ENCODE measurements at places on chromosomes 6 and 20.

DNA sequence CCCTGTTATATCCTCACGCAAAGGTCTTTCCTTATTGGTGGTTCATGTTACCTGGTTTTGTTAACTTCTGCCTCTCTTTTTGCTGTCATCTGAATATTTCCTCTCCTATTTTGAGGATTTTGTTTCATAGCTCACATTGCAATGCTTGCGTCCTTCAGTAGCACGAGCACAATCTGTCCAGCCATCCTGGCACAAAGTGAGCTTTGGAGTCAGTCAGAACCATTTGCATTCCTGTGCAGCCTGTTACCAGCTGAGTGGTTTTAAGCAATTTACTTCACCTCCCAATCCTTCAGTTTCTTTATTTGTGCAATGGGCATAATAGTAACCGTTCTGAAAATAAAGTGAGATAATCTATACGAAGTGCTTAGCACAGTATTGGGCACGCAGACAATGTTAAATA, 42.7 kb downstream of the AKAP7 start:
- 0 out of 2 replicates have a peak, but pooled peaks cover 4% of the 10 kb centered on the region for H3K36me3 ChIP-seq
- H3K27me3 ChIP-seq = no peaks in the 10 kb centered on the region
- peaks cover 4% of the 10 kb centered on the region for H3K4me1 ChIP-seq
- DNase-seq = no peak

GRCh38 chr6:129853996-129854711, 7.0 kb downstream of the TMEM244 start:
- DNase-seq = no peak
- H3K36me3 ChIP-seq = no peaks in the 10 kb centered on the region
- H3K4me1 ChIP-seq = peaks cover 13% of the 10 kb centered on the region
- no peaks in the 10 kb centered on the region for H3K27me3 ChIP-seq

GRCh38 chr6:129642322-129642721, 67.7 kb downstream of the ARHGAP18 start:
- H3K4me3 ChIP-seq = no peak overlapping the region

- no peaks in the 10 kb centered on the region for H3K27me3 ChIP-seq
- no peaks in the 10 kb centered on the region for H3K4me1 ChIP-seq
- H3K4me3 ChIP-seq = no peak overlapping the region
- no peak for DNase-seq
Measured at GRCh38 chr6:73369157-73369556, 540 bp downstream of the OOEP start.

DNA sequence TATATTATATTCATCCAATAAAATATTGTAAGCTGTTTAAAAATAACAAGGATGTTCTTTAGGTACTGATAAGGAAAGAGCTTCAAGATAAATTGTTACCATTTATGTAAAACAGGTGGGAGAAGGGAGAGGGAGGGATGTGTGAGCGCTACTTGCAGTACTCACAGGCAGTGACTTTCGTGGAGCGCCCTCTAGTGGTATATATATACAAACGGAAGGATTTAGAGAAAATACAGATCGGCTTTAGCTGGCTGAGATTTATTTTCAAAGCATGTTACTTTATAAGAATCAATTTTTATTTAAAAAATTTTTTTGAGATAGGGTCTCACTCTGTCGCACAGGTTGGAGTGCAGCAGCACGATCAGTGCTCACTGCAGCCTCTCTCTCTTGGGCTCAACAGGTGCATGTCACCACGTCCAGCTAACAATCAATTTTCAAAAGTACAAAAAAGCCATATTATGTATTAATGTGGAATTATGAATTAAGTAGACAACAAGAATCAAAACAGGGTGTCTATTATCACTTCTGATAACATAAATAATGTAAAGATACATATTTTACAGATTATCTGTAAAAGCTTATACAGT, 3.3 kb upstream of the MOG start:
- no peak for DNase-seq
- H3K36me3 ChIP-seq = no peaks in the 10 kb centered on the region
- peaks cover 3% of the 10 kb centered on the region for H3K4me1 ChIP-seq
- H3K27ac ChIP-seq = no peak overlapping the region
- H3K27me3 ChIP-seq = no peaks in the 10 kb centered on the region
- no peak overlapping the region for H3K4me3 ChIP-seq

DNA sequence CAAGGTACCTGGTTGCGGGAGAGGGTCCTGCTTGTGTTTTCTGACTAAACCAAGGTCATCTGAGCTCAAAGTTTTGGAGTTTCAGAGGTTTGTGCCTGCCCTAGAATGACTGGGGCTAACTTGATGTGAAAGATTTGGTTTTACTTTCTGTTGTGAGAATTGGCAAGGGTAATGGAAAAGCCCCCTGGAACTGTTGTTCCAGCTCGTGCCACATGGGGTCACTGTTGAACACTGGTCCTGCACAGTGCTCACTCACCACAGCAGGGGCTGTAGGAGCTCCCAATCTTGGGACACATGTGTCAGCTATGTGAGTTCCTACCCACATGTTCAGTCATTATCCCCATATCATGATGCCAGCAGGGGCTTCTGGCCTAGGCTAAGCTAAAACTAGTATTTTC, 6.5 kb downstream of the TGM6 start:
- DNase-seq = no peak
- peak overlapping the region; percentile 84 for H3K27ac ChIP-seq
- H3K4me1 ChIP-seq = peaks cover 21% of the 10 kb centered on the region
- no peaks in the 10 kb centered on the region for H3K27me3 ChIP-seq

DNA sequence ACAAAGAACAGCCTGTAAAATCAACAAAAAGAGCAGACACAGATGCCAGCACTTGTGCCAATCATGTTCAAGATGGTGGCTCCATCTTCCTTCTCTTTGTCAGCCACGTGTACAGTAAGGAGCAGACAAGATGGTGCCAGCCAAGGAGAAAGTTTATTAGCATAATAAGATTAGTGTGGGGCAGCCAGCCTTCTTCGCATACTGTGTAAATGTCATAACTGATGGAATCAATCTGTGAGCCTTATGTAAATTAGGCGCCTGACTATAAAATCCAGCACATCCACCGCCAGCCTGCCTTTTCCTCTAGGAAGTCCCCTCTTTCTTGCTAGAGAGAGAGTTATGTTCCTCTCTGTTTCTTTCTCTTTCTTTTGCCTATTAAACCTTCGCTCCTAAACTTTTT, 99.7 kb upstream of the RALGAPA2 start:
- H3K4me1 ChIP-seq = no peaks in the 10 kb centered on the region
- peaks cover 3% of the 10 kb centered on the region for H3K27me3 ChIP-seq
- H3K4me3 ChIP-seq = no peak overlapping the region
- DNase-seq = no peak
- H3K36me3 ChIP-seq = no peaks in the 10 kb centered on the region
- no peak overlapping the region for H3K27ac ChIP-seq

DNA sequence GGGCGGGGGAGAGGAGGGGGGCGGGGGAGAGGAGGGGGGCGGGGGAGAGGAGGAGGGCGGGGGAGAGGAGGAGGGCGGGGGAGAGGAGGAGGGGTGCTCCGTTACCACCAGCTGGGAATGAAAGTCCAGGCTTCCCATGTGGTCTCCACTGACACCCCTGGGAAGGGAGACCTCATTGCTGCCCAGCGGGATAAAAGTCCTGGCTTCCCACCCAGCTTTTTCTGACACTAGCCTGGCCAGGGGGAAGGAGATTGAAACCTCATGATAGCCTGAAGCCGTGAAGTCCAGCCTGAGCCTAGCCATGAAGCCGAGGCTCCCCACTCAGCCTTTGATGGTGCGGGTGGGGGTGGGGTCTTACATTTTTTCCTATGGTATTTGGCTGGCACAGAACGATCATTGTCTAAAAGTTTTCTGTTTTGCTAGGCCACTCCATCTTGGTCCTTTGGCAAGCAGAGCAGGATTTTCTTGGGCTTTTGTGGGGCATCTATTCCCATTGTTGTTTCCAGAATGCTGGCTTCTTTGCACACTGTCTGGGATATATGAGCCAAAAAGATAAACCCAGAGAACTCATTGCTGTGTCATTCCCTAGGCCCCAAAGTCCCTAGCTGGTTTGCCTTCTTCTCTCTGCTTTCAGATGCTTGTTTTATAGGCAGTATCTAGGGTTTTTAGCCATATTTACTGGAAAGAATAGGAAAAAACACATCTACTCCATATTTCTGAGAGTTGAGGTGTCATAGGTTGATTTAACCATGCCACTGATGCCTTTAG, 67.9 kb upstream of the RNF24 start:
- H3K36me3 ChIP-seq = no peaks in the 10 kb centered on the region
- H3K27me3 ChIP-seq = no peaks in the 10 kb centered on the region
- no peak for DNase-seq
- H3K4me1 ChIP-seq = no peaks in the 10 kb centered on the region
- peak overlapping the region; percentile 22 for H3K27ac ChIP-seq

DNA sequence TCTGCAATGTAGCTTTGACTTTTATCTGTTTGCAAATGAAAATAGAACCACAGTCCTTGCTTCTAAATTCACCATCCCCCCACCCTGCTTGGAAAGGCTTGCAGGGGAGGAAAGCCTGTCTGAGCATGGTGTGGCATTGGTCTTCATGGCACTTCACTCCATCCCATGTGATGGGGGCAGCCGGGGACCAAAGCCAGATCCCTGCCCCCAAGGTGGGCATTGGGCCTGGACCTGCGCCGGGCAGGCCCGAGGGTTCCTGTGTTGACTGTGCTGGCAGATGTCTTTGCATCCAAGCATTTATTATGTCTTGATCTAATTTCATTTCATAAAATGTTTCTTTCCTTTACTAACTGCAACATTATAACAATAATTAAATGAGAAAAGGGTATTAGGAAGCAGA, 120.0 kb downstream of the SYNDIG1 start:
- no peak for DNase-seq
- no peak overlapping the region for H3K27ac ChIP-seq
- H3K27me3 ChIP-seq = no peaks in the 10 kb centered on the region
- no peaks in the 10 kb centered on the region for H3K36me3 ChIP-seq

GRCh38 chr6:109449795-109450673, 5.5 kb downstream of the MICAL1 start:
- H3K4me1 ChIP-seq = no peaks in the 10 kb centered on the region
- H3K27ac ChIP-seq = no peak overlapping the region
- no peak overlapping the region for H3K4me3 ChIP-seq
- no peaks in the 10 kb centered on the region for H3K27me3 ChIP-seq
- DNase-seq = no peak

- no peaks in the 10 kb centered on the region for H3K4me1 ChIP-seq
- H3K36me3 ChIP-seq = no peaks in the 10 kb centered on the region
- no peak overlapping the region for H3K27ac ChIP-seq
Measured at GRCh38 chr20:53205046-53205445, 232.9 kb downstream of the TSHZ2 start.

GRCh38 chr6:120899932-120900331, 434.3 kb downstream of the TBC1D32 start:
- DNase-seq = no peak
- H3K27ac ChIP-seq = no peak overlapping the region
- no peaks in the 10 kb centered on the region for H3K27me3 ChIP-seq
- no peaks in the 10 kb centered on the region for H3K4me1 ChIP-seq
- no peak overlapping the region for H3K4me3 ChIP-seq

DNA sequence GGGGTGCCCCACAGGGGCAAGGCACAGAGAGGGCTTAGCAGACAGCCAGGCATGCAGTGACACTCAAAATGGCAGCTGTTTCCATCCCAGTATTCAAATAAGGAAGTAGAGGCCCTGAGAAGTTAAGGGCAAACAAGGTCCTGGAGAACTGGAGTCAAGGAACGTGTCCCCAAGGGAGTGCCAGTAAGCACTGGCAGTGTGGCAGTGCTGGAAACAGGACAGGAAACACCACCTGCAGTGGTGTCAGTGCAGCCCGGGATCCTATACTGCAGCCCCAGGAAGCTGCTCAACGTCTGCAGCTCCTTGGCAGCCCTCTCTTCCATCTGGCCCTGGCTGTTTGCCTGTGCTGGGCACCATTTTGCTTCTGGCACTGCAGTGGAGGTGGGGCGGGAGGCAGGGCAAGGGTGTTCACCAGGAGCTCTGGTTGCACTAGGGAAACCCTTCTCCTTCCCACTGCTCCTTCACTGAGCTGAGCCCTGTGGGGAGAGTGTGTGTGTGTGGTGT, 56.3 kb downstream of the EDN3 start:
- H3K36me3 ChIP-seq = no peaks in the 10 kb centered on the region
- no peak overlapping the region for H3K4me3 ChIP-seq
- no peaks in the 10 kb centered on the region for H3K4me1 ChIP-seq
- no peak overlapping the region for H3K27ac ChIP-seq

GRCh38 chr6:25694366-25694765, 42.4 kb downstream of the SCGN start:
- no peaks in the 10 kb centered on the region for H3K27me3 ChIP-seq
- no peak overlapping the region for H3K4me3 ChIP-seq
- no peak for DNase-seq
- H3K27ac ChIP-seq = no peak overlapping the region

GRCh38 chr20:40713508-40713907, 24.5 kb upstream of the MAFB start:
- no peak overlapping the region for H3K27ac ChIP-seq
- no peak overlapping the region for H3K4me3 ChIP-seq
- DNase-seq = peak; percentile 37
- H3K27me3 ChIP-seq = peaks cover 35% of the 10 kb centered on the region
- no peaks in the 10 kb centered on the region for H3K36me3 ChIP-seq
- H3K4me1 ChIP-seq = peaks cover 5% of the 10 kb centered on the region

GRCh38 chr6:12480379-12480778, 190.2 kb downstream of the EDN1 start:
- no peak for DNase-seq
- H3K4me1 ChIP-seq = peaks cover 21% of the 10 kb centered on the region
- H3K27ac ChIP-seq = no peak overlapping the region
- H3K4me3 ChIP-seq = no peak overlapping the region

DNA sequence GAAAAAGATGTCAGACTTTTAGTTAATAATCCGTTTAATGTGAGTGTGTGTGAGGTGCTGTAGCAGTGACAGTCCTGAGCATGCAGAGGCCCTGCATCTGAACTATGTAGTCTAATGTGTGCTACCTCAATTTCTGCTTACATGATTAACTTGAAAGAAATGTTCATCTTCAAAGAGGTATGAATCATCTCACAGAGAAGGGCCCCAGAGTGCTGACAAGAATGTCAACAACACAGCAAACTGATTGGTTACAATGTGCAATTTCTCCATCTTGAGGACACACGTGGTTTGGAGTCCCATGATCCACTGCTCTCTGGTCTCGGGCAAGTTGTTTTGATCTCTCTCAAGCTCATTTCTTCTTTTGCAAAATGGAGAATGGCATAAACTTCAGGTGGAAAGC, 61.7 kb upstream of the EMILIN3 start:
- no peak overlapping the region for H3K4me3 ChIP-seq
- H3K27me3 ChIP-seq = no peaks in the 10 kb centered on the region
- peaks cover 6% of the 10 kb centered on the region for H3K4me1 ChIP-seq
- no peak overlapping the region for H3K27ac ChIP-seq

Data from RWPE2 (cell line).